ENCODE measurements at places on chromosomes 1 and 21. TPM values are rescaled to one million over a fixed set of nuclear protein-coding genes. Genes with fewer than 3 reads are reported as not detected.

The LMX1A gene
- total RNA-seq, result 0.21 TPM

The S100A2 gene
- 3.8 TPM for total RNA-seq

The HIVEP3 gene
- total RNA-seq, result 11.6 TPM

The PTGFRN gene
- 31.1 TPM for total RNA-seq

DNA sequence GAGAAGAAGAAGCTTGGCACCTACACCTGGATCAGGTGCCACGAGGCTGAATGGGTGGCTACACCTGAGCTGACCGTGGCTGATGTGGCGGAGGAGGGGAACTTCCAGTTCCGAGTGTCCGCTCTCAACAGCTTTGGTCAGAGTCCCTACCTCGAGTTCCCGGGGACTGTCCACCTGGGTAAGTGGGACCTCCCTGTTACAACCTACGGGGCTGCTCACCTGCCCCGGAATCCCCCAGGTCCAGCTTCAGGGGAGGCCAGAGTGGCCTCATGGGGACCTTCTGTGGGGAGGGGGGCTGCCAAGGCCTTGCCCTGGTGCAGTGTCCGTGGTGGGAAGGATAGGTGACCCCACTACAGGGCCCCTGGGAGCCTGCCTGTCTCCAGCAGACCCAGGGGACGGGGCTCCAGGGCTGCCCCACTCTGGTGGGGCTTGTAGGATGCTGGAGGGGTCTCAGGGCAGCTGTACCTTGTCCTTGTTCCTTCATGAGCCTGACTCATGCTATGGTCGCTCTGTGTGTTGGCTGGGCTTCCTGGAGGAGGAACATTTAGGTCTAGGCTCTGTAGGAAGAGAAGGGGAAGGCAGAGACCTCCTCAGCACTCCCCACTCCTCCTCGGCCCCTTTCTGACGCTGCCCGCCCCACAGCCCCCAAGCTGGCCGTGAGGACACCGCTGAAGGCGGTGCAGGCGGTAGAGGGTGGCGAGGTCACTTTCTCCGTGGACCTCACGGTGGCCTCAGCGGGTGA, 7.2 kb downstream of the OBSCN start:
- no peak for DNase-seq

GRCh38 chr21:44018813-44019567, 6.9 kb downstream of the TRAPPC10 start:
- DNase-seq, result no peak

The PRDM16 gene
- 19.2 TPM for total RNA-seq

GRCh38 chr1:86429122-86429725, 5.3 kb downstream of the CLCA2 start:
- no peak for DNase-seq

Data from lower lobe of right lung (tissue), 2 donors.